Stimulated activated CD4-positive, alpha-beta T cell treated with anti-CD3 and anti-CD28 coated beads, Interleukin-2, amount 100 ng/mL, for 48 hours (primary cell): ENCODE measurements at places on chromosomes 5 and 9.

DNA sequence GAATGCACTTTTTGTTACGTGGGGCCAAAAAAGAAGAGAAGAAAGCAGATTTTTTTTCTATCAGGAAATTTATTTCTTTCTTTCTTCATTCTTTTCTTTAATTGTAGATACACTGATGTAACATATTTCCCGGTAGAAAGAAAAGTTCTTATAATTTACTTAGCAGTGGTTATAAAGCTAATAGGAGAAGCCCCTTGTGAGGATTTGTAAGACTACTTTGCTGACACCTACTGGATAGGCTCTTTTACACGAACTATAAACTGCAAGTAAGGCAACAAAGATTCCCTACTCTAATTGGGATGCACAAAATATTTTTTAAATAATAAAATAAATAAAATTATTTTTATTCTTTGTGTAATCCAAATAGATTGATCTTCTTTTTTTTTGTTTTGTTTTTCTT, 284.4 kb downstream of the DNAH5 start:
- DNase-seq, result no peak

GRCh38 chr9:93546356-93546755, 30.0 kb upstream of the PHF2 start:
- DNase-seq, result no peak

- no peak for DNase-seq
Measured at GRCh38 chr5:11197726-11198125, 436.7 kb upstream of the DAP start.

DNA sequence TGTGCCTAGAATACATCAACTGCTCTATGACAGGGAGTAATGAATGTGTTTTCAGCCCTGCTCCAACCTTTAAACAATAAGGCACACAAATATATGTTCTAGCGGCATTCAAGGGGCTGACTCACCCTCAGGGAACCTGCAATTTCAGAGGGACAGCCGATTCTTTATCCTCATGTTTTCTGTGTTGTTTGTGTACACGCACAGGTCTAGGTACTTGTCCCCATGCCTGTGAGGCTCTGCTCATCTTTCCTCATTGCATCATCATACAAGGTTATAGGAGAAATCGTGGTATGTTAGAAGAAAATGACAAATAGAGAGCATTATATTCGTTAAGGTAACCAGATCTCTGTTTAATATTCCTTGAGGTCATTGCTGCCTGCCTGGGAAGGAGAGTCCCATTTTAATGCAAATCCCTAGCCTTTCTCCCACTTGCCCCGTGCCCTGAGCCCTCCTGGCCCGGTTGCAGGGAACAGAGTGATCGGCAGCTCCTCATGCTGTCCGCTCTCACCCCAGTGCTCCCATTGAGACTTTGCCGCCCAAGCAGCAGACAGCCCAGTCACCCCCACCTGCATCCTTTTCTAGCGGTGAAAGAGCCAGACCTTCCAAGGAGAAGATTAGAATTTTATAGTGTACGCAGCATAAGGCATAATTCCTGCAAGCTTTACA, 14.6 kb downstream of the MAP1B start:
- DNase-seq, result no peak

DNA sequence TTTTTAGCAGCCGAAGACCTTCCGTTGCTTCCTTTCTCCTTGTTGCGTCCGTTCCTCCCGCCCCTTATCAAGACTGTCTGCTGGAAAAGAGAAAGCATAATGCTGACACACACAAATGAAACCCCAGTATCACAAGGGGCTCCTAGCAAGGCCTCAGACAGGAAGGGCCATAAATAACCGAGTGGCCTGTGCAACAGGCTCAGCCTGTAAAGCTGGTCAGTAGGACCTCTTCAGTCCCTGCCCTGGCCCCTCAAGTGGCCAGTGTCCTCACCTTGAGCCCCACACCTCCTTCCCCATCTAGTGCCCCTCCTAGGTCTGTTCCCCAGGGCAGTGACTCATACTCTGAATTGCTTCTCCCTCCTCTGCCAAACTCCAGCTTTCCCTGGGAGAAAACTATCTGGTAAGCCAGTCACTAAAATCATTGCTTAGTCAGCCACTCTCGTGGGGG, 174.6 kb upstream of the IL12B start:
- DNase-seq, result no peak

- DNase-seq, result no peak
Measured at GRCh38 chr9:108099854-108100253, 610.3 kb upstream of the KLF4 start.

- DNase-seq, result peak; percentile 22
Measured at GRCh38 chr5:31531543-31531887, 378 bp downstream of the DROSHA start.

DNA sequence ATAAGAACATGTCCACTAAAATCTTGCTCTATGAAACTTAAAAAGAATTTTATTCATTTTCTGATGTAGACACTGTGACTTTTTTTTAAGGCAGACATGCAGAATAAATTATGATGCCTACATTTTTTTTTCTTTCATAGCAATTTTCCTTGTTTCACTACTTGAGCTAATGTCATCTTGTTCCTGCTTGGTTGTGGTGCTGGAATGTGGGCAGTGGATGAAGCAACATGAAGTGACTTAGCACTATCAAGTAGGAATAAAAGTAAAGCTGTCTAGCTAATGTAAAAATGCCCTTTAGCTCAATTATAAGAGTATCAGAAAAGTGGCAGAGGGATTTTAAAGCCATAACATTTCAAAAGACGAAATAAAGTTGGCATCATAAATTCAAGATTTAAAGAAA, 191.0 kb downstream of the ADAMTS6 start:
- DNase-seq, result no peak

- DNase-seq, result no peak
Measured at GRCh38 chr5:132479111-132479951, 11.2 kb downstream of the IRF1 start.

GRCh38 chr5:149759986-149760853, 30.1 kb downstream of the PPARGC1B start:
- no peak for DNase-seq
